ENCODE measurements at places on chromosomes 16 and 17. TPM values are rescaled to one million over a fixed set of nuclear protein-coding genes. Genes with fewer than 3 reads are reported as not detected.

Gene PRR15L
- total RNA-seq: 32.5 TPM

Gene SDR42E2
- not detected for total RNA-seq

- no peaks in the 10 kb centered on the region for H3K36me3 ChIP-seq
- no peaks in the 10 kb centered on the region for H3K4me1 ChIP-seq
- no peak for DNase-seq
- no peaks in the 10 kb centered on the region for H3K27me3 ChIP-seq
Measured at GRCh38 chr17:55576237-55576995, 65.2 kb upstream of the SMIM36 start.

Gene CCL8
- total RNA-seq: not detected

DNA sequence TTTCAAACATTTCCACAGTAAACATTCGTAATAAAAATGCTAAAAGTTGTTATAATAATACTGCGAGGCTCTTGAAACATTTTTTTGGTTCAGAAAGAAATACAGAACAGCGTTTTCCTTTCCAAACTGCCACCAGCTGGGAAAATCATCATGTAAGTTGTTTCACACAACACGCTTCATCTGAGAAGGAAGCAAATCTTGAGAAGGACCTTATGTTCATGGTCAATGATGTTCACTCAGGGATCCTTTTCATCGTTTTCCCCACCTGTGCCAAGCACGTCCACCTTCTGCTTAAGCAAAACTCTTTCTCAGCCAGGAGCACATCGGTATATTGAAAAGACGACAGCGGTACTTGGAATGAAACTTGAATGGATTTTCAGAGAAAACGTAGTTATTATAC is 274.5 kb upstream of the ELAC2 start:
- DNase-seq: no peak
- no peaks in the 10 kb centered on the region for H3K27me3 ChIP-seq

Gene CIAPIN1
- 68.2 TPM for total RNA-seq

Measured in type B pancreatic cell (in vitro differentiated cells).